Posterior vena cava (tissue), 2 donors: ENCODE measurements at places on chromosomes 1 and 21. TPM values are rescaled to one million over a fixed set of nuclear protein-coding genes. Genes with fewer than 3 reads are reported as not detected.

DNA sequence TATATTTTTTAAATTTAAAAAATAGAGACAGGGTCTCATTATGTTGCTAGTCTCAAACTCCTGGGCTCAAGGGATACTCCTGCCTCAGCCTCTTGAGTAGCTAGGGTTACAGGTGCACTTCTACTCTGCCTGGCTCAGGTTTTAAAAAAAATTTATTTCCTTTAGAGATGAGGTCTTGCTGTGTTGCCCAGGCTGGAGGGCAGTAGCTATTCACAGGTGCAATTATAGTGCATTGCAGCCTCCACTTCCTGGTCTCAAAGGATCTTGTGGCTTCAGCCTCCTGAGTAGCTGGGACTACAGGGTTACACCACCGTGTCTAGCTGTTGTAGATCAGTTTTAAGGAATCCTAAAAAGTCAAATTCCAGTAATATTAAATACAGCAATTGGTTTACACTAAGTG is 5.0 kb downstream of the RNF11 start:
- no peak for DNase-seq

- no peak for DNase-seq
Measured at GRCh38 chr1:202029171-202029665, 18.8 kb downstream of the ELF3 start.

- no peak for DNase-seq
Measured at GRCh38 chr1:41161846-41162245, 80.3 kb downstream of the SCMH1 start.

- DNase-seq, result no peak
Measured at GRCh38 chr1:82108843-82109242, 308.1 kb downstream of the ADGRL2 start.

Gene LCE3E
- not detected for total RNA-seq

Gene GCSAML
- total RNA-seq, result 0.29 TPM
